ENCODE measurements at places on chromosomes 6 and 20. TPM values are rescaled to one million over a fixed set of nuclear protein-coding genes. Genes with fewer than 3 reads are reported as not detected.

DNA sequence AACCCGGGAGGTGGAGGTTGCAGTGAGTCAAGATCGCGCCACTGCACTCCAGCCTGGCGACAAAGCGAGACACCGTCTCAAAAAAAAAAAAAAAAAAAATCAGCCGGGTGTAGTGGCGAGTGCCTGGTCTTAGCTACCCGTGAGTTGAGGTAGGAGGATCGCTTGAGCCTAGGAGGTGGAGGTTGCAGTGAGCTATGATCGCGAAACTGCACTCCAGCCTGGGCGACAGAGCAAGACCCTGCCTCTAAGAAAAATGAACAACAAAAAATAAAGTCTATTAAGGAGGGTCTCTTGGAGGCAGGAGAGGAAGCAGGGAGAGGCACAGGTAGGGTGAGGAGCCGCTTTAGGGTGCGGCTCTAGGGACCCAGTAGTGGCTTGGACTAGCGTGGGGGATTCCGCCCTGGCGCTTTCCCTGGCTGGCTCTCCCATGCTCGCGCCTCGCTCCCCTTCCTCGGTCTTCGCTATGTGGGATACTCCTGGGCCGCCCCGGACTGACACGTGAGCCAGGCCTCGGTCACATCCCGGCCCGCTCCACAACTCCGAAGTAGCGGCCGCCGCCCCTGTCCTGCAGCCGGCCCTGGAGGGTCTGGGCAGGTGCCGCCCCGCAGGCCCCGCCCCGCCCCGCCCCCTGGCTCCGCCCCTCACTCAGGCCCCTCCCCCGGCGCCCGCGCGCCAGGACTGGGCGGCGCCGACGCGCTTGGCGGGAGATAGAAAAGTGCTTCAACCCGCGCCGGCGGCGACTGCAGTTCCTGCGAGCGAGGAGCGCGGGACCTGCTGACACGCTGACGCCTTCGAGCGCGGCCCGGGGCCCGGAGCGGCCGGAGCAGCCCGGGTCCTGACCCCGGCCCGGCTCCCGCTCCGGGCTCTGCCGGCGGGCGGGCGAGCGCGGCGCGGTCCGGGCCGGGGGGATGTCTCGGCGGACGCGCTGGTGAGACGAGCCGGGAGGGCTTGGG is at the start of gene MYBL2:
MYBL2 (plus strand) TSS at position 739 of the 953 bp plus-strand sequence; CDS start at position 909, 170 bp downstream.
- H3K4me1 ChIP-seq: peaks cover 18% of the 10 kb centered on the region
- H3K27ac ChIP-seq: peak within 1 kb of the TSS; percentile 86
- peaks cover 25% of the 10 kb centered on the region for H3K36me3 ChIP-seq
- no peaks in the 10 kb centered on the region for H3K27me3 ChIP-seq
- peak within 1 kb of the TSS; percentile 80 for H3K4me3 ChIP-seq
- DNase-seq: peak; percentile 86

DNA sequence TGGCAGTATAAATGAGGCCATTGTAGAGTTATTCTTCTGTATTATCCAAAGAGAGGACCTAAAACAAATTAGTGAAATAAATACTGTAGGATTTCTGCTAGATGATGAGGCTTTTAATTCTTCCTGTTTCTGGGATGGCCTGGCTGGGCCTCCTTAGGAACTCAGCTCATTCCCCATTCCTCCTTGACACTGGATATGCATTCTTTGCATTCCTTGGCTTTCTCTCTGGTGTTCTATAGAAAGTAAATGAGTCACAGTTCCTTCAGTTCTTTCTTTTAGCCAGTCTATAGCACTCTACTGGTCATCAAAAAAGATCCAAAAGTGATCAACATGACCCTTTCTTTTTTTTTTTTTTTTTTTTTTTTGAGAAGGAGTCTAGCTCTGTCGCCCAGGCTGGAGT is 8.6 kb downstream of the OR10C1 start:
- H3K27ac ChIP-seq: no peak overlapping the region
- no peak for DNase-seq
- no peaks in the 10 kb centered on the region for H3K4me1 ChIP-seq
- no peaks in the 10 kb centered on the region for H3K27me3 ChIP-seq

DNA sequence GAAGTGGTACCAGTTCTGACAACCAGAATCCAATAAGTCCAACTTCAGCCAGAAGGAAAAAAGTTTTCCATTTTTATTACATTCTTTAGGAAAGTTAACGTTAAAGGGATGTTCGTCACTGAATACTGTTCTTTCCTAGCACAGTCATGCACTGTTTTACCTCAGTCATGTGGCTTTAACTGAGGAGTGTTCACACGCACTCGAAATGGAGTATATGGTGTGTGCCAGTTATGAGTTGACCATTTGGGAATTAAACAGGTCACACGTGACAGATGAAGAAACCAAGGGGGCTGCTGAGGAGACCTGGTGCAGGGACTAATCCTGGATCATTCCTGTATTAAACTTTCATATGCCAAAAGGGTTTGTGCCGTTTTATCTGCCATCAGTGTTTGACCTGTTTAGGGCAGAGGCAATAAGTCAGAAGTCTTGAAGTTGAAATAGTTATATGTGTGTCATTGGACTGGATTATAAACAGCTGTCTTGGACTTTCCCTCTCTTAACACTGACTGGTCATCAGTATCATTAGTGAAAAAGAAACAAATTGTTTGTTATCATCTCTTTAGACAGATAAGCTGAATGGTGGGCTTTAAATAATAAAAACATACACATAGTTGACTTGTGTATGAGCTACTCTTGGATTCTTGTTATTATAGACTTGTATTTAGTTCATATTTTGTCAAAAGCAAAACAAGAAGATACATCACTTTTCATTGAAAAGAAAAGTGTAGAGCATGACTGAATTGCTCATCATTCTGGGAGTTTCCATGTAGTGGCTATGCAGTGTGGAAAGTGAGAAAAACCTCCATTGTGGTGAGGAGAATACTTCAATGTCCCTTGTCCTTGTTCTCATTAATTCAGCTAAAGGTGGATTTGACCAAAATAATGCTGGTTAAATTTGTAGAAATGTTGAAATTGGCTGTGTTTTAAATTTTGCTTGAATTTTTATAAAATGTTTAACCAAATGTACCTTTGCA is 123.5 kb upstream of the SAMD5 start:
- H3K27ac ChIP-seq: no peak overlapping the region
- H3K27me3 ChIP-seq: no peaks in the 10 kb centered on the region
- peaks cover 24% of the 10 kb centered on the region for H3K36me3 ChIP-seq

DNA sequence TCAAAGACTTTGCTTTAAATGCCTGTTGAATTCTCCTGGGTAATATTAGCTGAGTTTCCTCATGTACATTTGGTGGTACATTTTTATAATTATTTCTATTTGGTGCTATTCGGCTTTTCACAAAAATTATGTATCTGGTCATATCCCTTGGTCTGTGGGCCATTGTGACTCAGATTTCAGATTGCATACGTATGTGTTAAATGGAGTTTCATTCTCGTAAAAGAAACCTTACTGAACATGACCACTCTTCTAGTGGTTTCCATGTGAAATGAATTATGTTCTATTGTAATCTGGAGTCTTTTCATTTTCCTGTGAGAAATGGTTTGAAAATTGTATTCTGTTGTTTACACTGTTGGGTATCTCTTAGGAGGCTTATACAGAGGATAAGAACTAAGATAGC is 386.2 kb upstream of the FLRT3 start:
- H3K4me1 ChIP-seq: no peaks in the 10 kb centered on the region
- no peak overlapping the region for H3K27ac ChIP-seq
- H3K27me3 ChIP-seq: no peaks in the 10 kb centered on the region
- no peaks in the 10 kb centered on the region for H3K36me3 ChIP-seq
- no peak for DNase-seq

DNA sequence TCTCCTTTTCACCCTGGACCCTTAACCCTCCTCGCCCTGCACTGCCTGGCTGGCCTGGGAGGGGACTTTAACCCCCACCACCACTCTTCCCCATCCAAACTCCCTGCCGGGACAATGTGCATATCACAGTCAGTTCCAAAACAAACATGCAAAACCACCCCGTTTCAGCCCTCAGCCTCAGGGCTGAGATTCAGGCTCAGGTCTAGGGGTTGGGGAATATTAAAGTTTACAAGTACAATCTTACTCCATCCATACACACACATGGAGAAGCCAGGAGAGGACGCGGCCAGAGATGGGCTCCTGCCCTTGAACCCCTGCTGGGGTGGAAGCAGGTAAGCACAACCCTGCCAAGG is 534 bp downstream of the KIAA1755 start:
- no peaks in the 10 kb centered on the region for H3K36me3 ChIP-seq
- H3K27ac ChIP-seq: peak overlapping the region; percentile 24
- peak overlapping the region; percentile 53 for H3K4me3 ChIP-seq

- H3K4me1 ChIP-seq: no peaks in the 10 kb centered on the region
- DNase-seq: no peak
- H3K27me3 ChIP-seq: no peaks in the 10 kb centered on the region
Observed at GRCh38 chr6:305371-306206, 13.3 kb downstream of the DUSP22 start.

GRCh38 chr20:3309226-3309625 is 70.2 kb upstream of the SLC4A11 start:
- H3K27ac ChIP-seq: no peak overlapping the region
- no peaks in the 10 kb centered on the region for H3K27me3 ChIP-seq
- no peak overlapping the region for H3K4me3 ChIP-seq
- H3K36me3 ChIP-seq: peaks cover 25% of the 10 kb centered on the region
- peaks cover 4% of the 10 kb centered on the region for H3K4me1 ChIP-seq

GRCh38 chr6:5673019-5673790 is 333.5 kb downstream of the NRN1 start:
- no peaks in the 10 kb centered on the region for H3K36me3 ChIP-seq
- no peak for DNase-seq
- no peak overlapping the region for H3K27ac ChIP-seq
- no peaks in the 10 kb centered on the region for H3K27me3 ChIP-seq

DNA sequence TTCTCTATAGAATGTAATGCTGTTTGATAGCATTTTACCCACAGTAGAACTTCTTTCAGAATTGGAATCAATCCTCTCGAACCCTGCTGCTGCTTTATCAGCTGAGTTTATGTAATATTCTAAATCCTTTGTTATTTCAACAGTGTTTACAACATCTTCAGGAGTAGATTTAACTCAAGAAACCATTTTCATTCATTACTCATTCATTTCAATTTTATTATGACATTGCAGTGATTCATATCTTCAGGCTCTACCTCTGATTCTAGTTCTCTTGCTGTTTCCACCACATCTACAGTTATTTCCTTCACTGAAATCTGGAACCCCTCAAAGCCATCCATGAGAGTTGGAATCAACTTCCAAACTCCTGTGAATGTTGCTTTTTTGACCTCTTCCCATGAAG is 93.7 kb downstream of the ZFAND3 start:
- H3K36me3 ChIP-seq: peaks cover 4% of the 10 kb centered on the region
- H3K4me1 ChIP-seq: no peaks in the 10 kb centered on the region
- no peak overlapping the region for H3K4me3 ChIP-seq
- H3K27ac ChIP-seq: no peak overlapping the region
- H3K27me3 ChIP-seq: no peaks in the 10 kb centered on the region
- DNase-seq: no peak

GRCh38 chr6:97765461-97765860 is 482.4 kb upstream of the MMS22L start:
- H3K4me1 ChIP-seq: no peaks in the 10 kb centered on the region
- H3K36me3 ChIP-seq: no peaks in the 10 kb centered on the region
- no peak overlapping the region for H3K4me3 ChIP-seq
- H3K27ac ChIP-seq: no peak overlapping the region

GRCh38 chr20:45592574-45593189 is 13.6 kb upstream of the WFDC8 start:
- H3K27me3 ChIP-seq: peaks cover 16% of the 10 kb centered on the region
- no peak overlapping the region for H3K27ac ChIP-seq
- H3K4me3 ChIP-seq: no peak overlapping the region
- peak; percentile 33 for DNase-seq
- H3K36me3 ChIP-seq: no peaks in the 10 kb centered on the region

GRCh38 chr20:35773154-35773751 is 1.4 kb downstream of the PHF20 start:
- no peak for DNase-seq
- H3K27ac ChIP-seq: no peak overlapping the region
- H3K4me3 ChIP-seq: peak overlapping the region; percentile 79
- peaks cover 24% of the 10 kb centered on the region for H3K4me1 ChIP-seq

DNA sequence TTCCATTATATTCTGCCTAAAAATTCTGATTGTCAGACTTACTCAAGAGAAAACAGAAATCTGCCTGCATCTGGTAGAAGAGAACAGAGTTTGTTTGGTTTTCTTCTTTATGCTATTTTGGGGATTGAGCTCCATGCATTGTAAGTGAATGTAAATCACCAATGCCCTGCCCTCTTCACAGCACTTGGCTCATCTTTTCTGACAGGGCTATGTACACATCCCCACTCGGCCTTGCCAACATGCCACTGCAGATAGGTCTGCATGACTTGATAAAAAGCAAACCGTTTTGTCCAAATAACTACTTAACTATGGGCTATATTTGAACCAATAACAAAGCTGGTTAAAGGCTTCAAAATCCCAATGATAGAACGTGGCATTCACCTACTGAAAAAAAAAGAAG is 117.7 kb downstream of the IBTK start:
- no peak overlapping the region for H3K4me3 ChIP-seq
- H3K4me1 ChIP-seq: no peaks in the 10 kb centered on the region
- H3K36me3 ChIP-seq: no peaks in the 10 kb centered on the region
- H3K27me3 ChIP-seq: no peaks in the 10 kb centered on the region

DNA sequence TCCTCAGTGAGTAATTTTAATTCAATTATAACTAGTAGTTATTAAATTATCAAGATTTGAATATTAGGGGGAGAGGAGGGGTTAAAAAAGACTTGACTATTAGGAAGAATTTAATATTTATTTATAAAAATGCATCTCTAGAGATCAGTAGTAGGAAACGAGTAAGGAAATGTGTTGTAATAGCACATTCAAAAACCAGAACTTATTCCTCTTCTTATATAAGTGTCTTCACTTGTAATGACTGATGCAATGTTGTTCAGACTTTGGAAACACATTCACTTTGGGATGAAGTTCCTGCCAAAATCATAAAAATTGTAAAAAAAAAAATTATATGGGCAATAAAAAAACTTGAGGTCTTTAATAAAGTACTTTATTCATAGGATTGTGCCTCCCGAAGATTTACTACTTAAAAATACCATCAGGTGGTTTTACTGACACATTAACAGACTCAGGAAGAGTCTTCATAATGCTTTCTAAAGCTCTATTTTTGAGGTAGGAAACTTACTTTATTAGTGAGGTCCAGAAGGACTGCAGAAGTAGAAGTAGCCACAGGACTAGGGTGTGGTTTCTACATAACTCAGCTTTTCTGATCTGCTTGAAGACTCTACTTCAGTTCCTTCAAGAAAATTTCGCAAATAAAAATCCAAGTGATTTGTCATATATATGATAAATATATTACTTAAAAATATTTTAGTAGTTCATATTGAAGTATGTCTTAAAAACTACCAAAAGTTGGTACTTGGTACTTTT is 59.8 kb downstream of the CCDC170 start:
- no peaks in the 10 kb centered on the region for H3K27me3 ChIP-seq
- H3K4me3 ChIP-seq: no peak overlapping the region
- H3K36me3 ChIP-seq: no peaks in the 10 kb centered on the region

- no peak overlapping the region for H3K4me3 ChIP-seq
- H3K27ac ChIP-seq: no peak overlapping the region
- no peak for DNase-seq
- no peaks in the 10 kb centered on the region for H3K27me3 ChIP-seq
- H3K4me1 ChIP-seq: peaks cover 17% of the 10 kb centered on the region
Observed at GRCh38 chr6:149031859-149032598, 285.2 kb downstream of the UST start.

The TXNDC5 gene
- total RNA-seq: 128 TPM

The PRND gene
- total RNA-seq: not detected

The SLC25A27 gene
- total RNA-seq: 0.33 TPM

The VIP gene
- not detected for total RNA-seq

The TMEM244 gene
- not detected for total RNA-seq

The TFAP2D gene
- total RNA-seq: not detected

The CAP2 gene
- 15.1 TPM for total RNA-seq

The ZNF311 gene
- not detected for total RNA-seq

The KCNK15 gene
- not detected for total RNA-seq

Measured in SJCRH30 (cell line).